Fibroblast of gingiva (primary cell): ENCODE measurements at places on chromosomes 16 and 17.

DNA sequence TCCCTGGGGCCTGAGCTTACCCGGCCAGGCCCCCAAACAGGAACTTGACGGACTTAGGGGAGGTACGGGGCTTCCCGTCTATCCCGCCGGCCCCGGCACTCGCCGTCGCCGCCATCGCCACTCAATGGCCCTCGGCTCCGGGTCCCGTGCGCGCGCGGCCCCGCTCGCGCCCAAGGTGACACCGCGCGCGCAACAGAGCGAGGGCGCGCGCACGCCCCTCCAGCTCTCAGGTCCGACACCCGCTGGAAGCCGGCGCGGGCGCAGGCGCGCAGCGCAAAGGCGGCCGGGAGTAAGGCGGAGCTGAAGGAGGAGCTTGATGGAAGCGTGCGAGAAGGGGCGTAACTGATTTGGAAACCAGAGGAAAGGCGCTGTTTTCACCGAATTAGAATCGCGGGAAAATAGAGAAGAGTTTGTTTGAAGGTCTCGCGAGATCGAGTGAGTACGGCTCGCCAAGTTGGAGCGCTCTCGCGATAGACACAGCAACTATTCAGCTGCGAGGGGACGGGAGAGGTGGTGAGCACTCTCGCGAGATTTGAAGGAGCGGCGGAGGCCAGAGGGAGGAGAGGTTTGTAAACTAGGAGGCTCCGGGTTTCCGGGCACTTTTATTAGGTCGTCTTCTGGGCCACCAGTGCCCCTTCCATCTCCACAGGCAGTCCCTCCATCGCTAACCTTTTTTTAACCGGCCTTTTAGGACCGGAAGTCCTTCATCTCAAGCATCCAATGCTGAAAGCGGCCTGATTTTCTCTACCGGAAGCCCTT is at the start of the genes RNF167 and SLC25A11:
RNF167 (plus strand) TSS at position 473 of the 759 bp plus-strand sequence. CDS start 642 bp downstream, outside the sequence.
SLC25A11 (minus strand) TSS at position 251 of the 759 bp plus-strand sequence; CDS start at position 115, 136 bp downstream.
- DNase-seq = peak; percentile 99

- no peak for DNase-seq
Measured at GRCh38 chr16:57054338-57054737, 38.0 kb upstream of the CPNE2 start.

GRCh38 chr16:2210009-2210332 is 692 bp downstream of the BRICD5 start:
- no peak for DNase-seq

DNA sequence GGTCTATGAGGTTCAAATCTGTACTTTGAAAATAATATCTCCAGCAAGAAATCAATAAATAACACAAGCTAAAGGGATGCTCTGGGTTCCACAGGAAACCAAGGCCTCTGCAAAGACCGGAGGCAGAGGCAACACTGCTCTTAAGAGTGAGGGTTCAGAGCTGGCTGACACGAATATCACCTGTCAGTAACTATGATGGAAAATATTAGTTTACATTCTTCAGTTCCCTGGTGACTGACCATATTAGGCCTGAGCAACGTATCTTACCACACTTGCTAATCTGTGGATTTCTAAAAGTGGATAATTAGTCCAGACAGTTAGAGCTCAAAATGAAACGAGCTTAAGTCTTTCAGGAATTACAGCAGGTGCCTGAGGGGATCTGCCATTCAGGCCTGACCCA is 459.3 kb downstream of the HS3ST3B1 start:
- DNase-seq = no peak
